Dermis lymphatic vessel endothelial cell (primary cell): ENCODE measurements at places on chromosomes 2 and 18. TPM values are rescaled to one million over a fixed set of nuclear protein-coding genes. Genes with fewer than 3 reads are reported as not detected.

The CIB4 gene
- not detected in 2 replicates for total RNA-seq

The SERPINB13 gene
- total RNA-seq, result not detected in 2 replicates

The TUBB8B gene
- total RNA-seq, result 0.11 TPM in 1 of 2 replicates, not detected in the other

The PFN4 gene
- 0.17 and 0.76 TPM in 2 replicates for total RNA-seq

The FBXO36 gene
- total RNA-seq, result 1.6 and 1.8 TPM in 2 replicates

The KCNG2 gene
- total RNA-seq, result 0.43 and 0.69 TPM in 2 replicates

The ACMSD gene
- total RNA-seq, result not detected in 2 replicates

The CRACDL gene
- total RNA-seq, result 0.54 and 0.69 TPM in 2 replicates

The GNLY gene
- not detected in 2 replicates for total RNA-seq

The CDK15 gene
- under 0.01 TPM in 1 of 2 replicates, not detected in the other for total RNA-seq

The CHRND gene
- not detected in 2 replicates for total RNA-seq

The ZBTB14 gene
- total RNA-seq, result 14.0 and 18.1 TPM in 2 replicates

The TGFA gene
- 7.1 and 12.2 TPM in 2 replicates for total RNA-seq

The SNORC gene
- total RNA-seq, result 0.33 and 0.34 TPM in 2 replicates

The RAB3GAP1 gene
- 47.4 and 61.3 TPM in 2 replicates for total RNA-seq

The STPG4 gene
- total RNA-seq, result 0.11 and 0.17 TPM in 2 replicates

The SLC4A5 gene
- 0.09 and 0.11 TPM in 2 replicates for total RNA-seq

The RAB6C gene
- total RNA-seq, result under 0.01 TPM in 1 of 2 replicates, not detected in the other

The CFAP221 gene
- under 0.01 TPM in 1 of 2 replicates, not detected in the other for total RNA-seq

The FOXI3 gene
- not detected in 2 replicates for total RNA-seq

The CFAP65 gene
- not detected in 2 replicates for total RNA-seq

The CDH19 gene
- total RNA-seq, result under 0.01 and 0.11 TPM in 2 replicates

The L3MBTL4 gene
- 2.7 and 8.8 TPM in 2 replicates for total RNA-seq

The PIGN gene
- total RNA-seq, result 43.7 and 43.9 TPM in 2 replicates

The CROCC2 gene
- not detected in 2 replicates for total RNA-seq

The PLGLB2 gene
- total RNA-seq, result 0.65 and 1.8 TPM in 2 replicates

The GPR17 gene
- total RNA-seq, result not detected in 2 replicates

The RPS27A gene
- 910 and 984 TPM in 2 replicates for total RNA-seq

The SEPTIN10 gene
- 122 and 146 TPM in 2 replicates for total RNA-seq

The UGP2 gene
- 89.0 and 129 TPM in 2 replicates for total RNA-seq

The RASGRP3 gene
- 234 and 289 TPM in 2 replicates for total RNA-seq

The C2orf81 gene
- total RNA-seq, result under 0.01 TPM in 1 of 2 replicates, not detected in the other

The SIX3 gene
- not detected in 2 replicates for total RNA-seq

The SLC9A4 gene
- not detected in 2 replicates for total RNA-seq

The GAL3ST2 gene
- not detected in 2 replicates for total RNA-seq

The SLC5A7 gene
- not detected in 2 replicates for total RNA-seq

The HNMT gene
- 4.0 and 4.4 TPM in 2 replicates for total RNA-seq

The DSC2 gene
- 0.09 and 0.11 TPM in 2 replicates for total RNA-seq

The ZNF397 gene
- 9.6 and 12.4 TPM in 2 replicates for total RNA-seq

The DSC1 gene
- total RNA-seq, result not detected in 2 replicates

The DPYSL5 gene
- total RNA-seq, result not detected in 2 replicates

The GPAT2 gene
- total RNA-seq, result 0.60 and 2.6 TPM in 2 replicates

The CXCR1 gene
- not detected in 2 replicates for total RNA-seq

The NETO1 gene
- total RNA-seq, result not detected in 2 replicates
